ENCODE measurements at places on chromosomes 13 and 19.

GRCh38 chr19:42328854-42329253 lies 3.4 kb downstream of the MEGF8 start:
- DNase-seq: no peak

DNA sequence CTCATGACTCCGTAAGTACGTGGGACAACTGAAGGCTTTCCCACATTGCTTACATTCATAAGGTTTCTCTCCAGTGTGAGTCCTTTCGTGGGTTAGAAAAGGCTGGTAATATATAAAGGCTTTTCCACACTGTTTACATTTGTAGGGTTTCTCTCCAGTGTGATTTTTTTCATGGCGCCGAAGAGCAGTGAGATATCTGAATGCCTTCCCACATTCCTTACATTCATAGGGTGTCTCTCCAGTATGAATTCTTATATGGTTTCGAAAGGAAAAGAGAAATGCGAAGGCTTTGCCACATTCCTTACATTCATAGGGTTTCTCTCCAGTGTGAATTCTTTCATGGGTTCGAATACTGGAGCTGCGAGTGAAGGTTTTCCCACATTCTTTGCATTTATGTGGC lies 29.5 kb downstream of the ZNF490 start:
- DNase-seq: no peak

- DNase-seq: no peak
Measured at GRCh38 chr19:40807147-40808020, 8.4 kb downstream of the EGLN2 start.

DNA sequence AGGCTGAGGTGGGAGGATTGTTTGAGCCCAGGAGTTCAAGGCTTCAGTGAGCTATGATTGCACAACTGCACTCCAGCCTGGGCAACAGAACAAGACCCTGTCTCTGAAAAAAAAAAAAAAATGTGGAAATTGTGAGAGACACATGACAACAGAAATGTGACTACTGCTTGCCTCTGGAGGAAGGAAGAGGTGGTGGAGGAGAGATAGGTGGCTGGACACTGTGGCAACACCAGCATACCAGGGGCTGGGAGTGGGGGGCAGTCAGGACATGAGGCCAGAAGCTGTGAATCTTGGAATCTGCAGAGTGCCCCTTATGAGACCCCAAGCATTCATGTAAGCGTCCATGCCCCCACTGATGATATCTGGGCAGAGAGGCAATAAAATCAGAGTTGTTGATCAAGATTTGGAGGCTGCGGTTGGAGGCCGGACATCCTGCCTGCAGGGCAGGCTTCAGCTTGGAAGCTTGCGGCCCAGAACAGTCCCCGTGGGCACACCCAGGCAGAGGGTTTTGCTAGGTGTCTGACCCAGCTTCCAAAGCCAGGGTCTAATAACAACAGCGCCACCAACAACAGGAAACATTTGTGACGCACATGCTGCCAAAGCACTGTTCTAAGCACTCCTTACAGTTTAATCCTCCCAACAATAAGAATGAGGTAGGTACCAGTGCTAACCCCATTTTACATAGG lies 16.9 kb downstream of the FAM187B start:
- no peak for DNase-seq

DNA sequence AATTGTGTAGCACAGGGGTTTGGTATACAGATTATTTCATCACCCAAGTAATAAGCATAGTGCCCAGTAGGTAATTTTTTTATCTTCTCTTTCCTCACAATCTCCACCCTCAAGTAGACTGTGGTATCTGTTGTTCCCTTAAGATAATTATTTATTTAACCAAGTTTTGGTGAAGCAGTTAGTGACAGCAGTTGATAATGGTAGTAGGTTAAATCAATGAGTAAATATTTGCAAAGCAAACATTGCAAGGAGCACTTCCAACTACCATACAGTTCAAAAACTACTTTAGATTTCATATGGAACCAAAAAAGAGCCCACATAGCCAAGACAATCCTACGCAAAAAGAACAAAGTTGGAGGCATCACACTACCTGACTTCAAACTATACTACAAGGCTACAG lies 291.8 kb downstream of the KCTD12 start:
- no peak for DNase-seq

DNA sequence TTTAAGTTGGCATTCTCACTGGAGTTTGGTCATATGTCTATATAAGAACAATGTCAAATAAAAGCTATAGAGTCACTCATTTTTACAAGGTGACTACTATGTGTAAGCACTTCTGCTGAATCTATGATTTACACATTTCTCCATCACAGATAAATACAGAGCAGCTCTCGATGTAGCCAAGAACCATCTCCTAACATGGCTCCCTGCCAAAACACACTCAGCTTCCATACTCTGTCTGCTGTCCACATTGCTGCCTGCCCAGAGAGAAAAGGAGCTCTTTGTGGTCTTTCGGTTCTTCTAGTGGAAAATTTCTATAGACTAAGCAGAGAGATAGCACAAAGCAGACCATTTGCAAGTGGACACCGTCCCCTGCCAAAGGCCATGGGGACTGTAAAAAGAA lies 190.9 kb upstream of the KLF12 start:
- no peak for DNase-seq

- peak; percentile 9 for DNase-seq
Measured at GRCh38 chr13:111031531-111031961, 83.6 kb upstream of the ARHGEF7 start.

DNA sequence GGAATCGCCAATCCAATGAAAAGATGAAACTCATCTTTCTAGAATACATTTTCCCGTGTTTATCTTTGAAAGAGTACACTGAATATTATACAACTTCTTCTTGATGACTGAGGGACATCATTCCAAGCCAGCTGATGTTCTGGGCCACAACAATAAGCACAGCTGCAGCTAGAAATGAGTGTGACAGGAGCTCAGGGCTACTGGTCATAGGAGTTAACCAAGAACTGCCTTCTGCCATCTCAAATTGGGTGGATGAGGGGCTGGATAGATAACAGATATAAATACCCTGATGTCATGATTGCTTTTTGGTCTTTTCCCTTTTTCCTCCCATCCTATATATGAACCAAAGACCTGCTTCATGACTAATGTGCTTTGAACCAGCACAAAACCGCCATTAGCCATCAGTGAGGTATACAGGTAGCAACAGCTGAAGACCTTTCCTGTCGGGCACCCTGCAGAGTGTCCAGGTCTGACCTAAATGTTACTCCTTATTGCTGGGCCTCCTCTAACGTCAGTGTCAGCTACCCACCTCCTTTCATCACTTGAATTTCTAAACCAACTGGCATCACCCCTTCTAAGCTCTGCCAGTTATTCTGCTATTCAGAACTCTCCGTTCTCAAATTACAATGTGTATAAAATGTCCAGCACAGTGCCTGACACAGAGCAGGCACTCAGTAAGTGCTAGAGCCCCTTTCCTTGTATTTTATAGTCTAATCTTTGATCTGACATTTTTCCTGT lies 178.2 kb downstream of the ENOX1 start:
- no peak for DNase-seq

DNA sequence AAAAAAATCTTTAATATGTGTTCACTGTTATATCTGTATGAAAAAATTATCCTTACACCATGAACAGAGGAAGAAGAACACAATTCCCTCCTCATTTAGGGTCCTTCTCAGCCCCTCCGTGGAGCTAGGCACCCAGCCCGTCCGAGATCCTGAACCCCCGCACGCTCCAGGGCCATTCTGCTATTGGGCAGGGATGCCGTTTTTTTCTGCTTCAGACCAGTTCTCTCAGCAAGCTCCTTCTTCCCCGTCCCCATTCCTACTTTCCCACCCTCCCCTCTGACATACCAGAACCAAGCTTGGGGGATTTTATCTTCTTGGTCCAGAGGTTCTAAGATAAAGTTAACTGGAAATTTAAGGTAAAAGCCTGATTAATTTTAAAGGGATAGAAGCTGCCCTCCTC lies 36.2 kb downstream of the ATP12A start:
- no peak for DNase-seq

- DNase-seq: no peak
Measured at GRCh38 chr19:48975947-48976847, 11.1 kb downstream of the FTL start.

GRCh38 chr13:61144834-61145593 lies 270.6 kb downstream of the PCDH20 start:
- DNase-seq: no peak

GRCh38 chr19:2003874-2004273 lies 11.6 kb downstream of the BTBD2 start:
- DNase-seq: no peak

DNA sequence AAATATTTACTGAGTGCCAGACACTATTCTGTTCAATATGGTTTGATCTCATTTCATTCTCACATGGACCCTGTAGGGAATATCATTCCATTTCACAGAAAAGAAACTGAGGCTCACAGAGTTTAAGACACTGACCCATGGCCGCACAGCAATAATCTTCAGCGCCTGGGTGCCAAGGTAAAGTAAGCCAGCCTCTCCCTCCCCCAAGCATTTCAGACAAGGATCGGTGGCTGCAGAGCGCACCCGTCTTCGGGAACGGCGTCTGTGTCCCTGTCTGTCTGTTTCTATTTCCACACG lies 4.3 kb upstream of the PDE4A start:
- DNase-seq: no peak

GRCh38 chr13:94705081-94706030 lies 7.0 kb downstream of the SOX21 start:
- DNase-seq: no peak

DNA sequence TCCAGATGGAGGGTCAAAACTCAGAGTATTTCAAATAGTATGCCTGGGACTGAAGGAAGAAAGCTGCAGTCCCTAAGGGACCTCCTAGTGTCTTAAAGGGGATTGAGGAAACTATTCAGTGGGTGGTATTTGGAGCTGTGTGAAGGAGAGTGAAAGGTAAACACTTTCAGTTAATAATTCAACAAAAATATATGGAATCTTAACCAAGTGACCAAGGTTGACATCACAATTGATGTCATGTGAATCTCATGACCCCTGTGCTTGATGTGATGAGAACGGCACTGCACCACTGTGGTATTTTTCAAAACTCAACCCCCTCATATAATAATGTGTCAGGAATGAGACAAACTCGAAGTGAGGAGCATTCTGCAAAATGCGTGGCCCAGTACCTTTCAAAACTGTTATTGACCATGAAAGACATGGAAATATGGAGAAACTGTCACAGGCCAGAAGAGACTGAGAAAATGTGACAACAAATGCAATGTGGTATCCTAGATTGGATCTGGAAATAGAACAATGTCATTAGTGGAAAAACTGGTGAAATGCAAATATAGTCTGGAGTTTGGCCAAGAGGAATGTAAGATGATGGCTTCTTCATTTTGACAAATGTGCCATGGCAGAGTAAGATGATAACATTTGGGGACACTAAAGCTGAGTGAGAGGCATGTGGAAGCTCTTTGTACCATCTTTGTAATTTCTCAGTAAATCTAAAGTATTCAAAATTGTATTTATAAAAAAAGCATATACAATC lies 553.9 kb downstream of the RFC3 start:
- no peak for DNase-seq

DNA sequence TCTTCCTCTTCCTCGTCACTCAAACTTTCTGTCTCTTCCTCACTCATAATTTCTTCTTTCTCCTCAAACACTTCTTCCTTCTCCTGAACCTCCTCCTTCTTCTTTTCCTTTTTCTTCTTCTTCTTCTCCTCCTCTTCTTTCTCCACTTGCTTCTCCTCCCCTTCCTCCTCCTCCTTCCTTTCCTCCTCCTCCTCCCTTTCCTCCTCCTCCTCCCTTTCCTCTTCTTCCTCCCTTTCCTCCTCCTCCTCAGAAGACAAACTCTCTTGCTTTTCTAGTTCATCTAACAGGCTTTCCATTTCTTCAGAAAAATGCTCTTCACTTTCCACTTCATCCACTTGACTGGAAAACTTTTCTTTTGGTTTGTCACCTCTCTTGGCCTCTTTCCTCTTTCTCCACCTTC lies 19.8 kb downstream of the WDR87 start:
- no peak for DNase-seq

GRCh38 chr19:47427241-47428176 lies 8.2 kb upstream of the MEIS3 start:
- peak; percentile 58 for DNase-seq

DNA sequence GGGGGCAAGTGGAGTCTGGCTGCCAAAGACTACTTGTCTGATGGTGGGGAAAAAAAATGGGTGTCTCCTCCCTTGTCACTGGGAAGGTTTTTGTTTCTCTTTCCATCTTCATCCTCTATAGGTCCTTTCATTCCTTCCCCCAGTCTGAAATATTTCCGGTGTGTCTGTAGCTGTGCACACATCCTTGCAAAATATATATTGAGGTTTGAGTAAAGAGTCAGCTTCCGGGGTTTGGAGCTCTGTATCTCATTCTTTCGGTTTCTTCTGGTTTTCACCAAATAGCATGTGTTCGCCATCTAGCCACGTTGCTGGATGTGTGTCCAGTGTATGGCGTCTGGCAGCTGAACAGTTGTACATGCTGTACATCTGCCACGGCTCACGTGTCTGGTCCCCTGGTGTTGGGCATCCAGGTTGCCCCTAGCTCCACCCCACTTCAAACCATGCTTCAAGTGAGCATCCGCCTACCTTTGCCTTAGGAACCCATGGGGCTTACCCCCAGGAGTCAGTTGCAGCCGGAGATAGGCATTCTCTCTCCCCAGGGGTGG lies 142.2 kb downstream of the SIPA1L3 start:
- DNase-seq: peak; percentile 38

DNA sequence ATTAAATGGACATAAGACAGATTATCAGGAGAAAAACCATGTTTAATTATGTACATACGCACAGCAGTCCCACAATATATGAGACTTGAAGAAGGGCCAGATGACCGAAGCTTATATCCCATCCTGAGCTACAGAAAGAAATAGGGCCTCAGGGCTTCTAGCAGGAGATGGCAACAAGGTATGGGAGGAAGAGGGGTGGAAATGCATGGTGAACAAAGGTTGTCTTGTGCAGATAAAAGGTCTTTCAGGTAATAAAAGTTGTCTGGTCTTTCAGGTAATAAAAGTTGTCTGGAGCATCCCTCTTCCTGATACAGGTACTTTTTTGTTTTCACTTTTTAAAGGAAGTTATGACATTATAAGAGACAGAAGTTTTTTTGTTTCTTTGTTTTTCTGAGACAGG lies 15.4 kb upstream of the GTF3A start:
- DNase-seq: no peak

DNA sequence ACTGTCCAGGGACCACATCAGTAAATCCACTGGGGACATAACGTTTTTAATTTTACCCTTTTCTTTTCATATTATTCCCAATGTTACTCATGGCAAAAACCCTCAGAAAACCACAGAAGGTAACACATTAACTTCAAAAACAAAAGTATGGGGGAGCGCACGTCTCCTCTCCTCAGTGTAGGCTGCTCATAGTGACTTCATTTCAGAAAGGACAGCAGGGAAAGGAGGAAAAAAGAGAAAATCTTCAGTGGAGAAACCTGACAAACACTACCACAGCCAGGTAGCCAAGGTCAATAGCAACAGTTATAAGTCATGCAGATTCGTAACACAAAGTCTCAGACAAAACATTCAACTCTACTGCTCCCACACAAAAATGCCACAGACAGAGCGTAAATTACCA lies 21.4 kb downstream of the DZIP1 start:
- no peak for DNase-seq

DNA sequence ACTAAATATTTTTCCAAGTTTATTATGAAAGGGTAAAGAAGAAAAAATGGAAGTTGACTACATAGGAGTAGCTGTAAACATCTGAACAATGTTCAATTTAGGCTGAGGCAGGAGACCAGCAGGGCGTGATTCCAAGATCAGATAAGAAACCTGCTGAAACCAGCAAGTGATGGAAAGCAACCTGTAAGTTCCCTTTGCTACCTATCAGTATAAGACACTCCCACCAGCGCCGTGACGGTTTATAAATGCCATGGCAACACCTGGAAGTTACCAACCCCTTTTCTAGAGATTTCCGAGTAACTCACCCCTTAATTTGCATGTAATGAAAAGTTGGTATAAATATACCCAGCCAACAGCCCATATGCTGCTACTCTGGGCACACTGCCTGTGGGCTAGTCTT lies 1.1 kb upstream of the ZNF45 start:
- DNase-seq: no peak

All from stimulated activated CD4-positive, alpha-beta T cell treated with anti-CD3 and anti-CD28 coated beads, TNF-alpha, amount 100 ng/mL, for 48 hours (primary cell).